ENCODE measurements at places on chromosomes 2 and 18. TPM values are rescaled to one million over a fixed set of nuclear protein-coding genes. Genes with fewer than 3 reads are reported as not detected.
A peak's percentile ranks its signal among the peaks of the same experiment; 100 is the strongest.

ASAP2 gene
- 0.09 TPM for total RNA-seq

ZNF385B gene
- not detected for total RNA-seq

DNA sequence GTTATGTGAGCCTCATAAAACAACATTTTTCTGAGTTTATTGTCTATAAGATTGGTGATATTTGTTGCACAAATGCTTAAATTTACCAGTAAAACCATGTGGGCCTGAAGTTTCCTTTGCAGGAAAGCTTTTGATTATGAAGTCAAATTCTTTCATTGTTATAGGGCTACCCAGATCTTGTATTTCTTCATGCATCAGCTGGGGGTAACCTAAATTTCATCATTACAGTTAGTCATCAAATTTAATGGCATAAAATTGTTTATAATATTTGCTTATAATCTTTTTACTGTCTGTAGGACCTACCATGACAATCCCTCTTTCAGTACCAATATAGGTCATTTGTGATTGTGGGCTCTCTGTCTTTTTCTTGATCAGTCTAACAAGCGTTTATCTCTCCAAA lies 47.8 kb downstream of the SMAD2 start:
- DNase-seq: no peak

GRCh38 chr2:16784652-16785051 lies 119.0 kb upstream of the CYRIA start:
- DNase-seq: no peak

- no peak for DNase-seq
These were observed 29.3 kb downstream of the GPR55 start for GRCh38 chr2:230895536-230896345.

DNA sequence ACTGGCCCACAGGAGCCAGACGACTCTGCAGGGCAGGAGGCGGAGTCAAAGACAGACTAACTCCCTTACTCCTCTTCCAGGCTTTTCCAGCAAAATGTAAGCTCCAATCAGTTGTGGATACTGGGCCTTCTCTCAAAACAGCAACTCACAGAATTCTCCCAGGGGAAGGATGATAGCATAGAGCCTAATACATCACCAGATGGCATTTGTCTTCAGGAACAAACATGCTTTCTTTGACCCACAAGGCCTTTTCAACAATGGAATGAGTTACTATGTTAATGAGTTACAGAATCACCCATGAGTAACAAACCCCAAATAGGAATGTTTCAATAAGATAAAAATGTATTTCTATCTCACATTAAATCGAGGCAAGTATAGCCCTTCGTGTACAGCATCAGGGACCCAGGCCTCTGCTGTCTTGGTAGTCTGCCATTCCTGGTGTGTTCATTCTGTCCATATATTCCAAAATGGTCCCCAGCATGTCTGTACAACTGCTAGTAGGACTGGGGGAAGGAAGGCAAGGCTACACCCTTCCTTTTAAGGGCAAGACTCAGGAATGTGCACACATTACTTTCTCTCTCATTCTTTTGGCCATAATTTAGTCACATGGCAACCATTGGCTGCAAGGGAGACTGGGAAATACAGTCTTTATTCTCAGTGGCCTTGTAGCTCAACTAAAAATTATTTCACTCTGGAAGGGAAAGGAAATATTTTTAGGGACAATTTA lies 76.4 kb downstream of the BOD1L2 start:
- DNase-seq: no peak

DNA sequence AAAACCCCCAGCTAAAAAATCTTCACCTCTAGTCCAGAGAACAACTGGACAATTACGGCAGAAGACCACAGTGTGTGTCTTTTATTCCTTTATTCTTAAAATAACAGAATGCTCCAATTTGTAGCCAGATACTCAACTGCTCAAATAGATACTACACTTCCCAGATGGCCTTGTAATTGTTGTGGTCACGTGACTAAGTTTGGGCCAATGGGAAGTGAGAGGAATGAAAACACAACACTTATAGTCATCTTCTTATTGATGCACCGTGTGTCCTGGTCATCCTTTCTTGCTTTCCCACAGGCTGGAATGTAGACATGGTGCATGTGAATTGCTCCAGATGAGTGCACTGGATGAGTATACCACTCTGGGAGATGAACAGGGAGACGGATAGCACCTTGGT lies 145.1 kb downstream of the CDC42EP3 start:
- no peak for DNase-seq

DNA sequence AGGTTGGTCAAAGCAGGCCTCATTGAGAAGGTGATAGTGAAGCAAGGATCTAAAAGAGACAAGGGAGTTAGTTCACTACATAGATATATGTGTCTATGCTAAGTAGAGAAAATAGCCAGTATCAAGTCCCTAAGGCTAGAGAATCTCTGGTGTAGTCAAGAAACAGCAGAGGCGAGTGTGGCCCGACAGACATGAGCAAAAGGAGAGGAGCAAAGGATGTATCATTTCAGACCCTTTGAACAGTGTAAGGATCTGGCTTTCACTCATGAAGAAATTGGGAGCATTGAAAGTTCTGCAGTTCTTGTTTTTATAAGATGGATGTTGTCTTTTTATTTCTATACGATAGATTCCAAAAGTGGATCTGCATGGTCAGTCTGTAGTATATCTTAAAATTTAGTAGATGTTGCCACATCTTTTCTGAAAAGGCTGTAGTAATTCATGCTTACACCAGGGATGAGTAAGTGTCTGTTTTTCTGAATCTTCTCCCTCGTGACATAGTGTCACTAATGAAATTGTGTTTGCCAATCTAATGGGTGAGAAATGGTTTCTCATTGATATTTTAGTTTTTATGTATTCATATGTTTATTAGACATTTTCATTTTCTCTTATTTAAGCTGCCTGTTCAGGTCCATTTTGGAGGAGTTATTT lies 18.8 kb downstream of the SP100 start:
- DNase-seq: no peak

DNA sequence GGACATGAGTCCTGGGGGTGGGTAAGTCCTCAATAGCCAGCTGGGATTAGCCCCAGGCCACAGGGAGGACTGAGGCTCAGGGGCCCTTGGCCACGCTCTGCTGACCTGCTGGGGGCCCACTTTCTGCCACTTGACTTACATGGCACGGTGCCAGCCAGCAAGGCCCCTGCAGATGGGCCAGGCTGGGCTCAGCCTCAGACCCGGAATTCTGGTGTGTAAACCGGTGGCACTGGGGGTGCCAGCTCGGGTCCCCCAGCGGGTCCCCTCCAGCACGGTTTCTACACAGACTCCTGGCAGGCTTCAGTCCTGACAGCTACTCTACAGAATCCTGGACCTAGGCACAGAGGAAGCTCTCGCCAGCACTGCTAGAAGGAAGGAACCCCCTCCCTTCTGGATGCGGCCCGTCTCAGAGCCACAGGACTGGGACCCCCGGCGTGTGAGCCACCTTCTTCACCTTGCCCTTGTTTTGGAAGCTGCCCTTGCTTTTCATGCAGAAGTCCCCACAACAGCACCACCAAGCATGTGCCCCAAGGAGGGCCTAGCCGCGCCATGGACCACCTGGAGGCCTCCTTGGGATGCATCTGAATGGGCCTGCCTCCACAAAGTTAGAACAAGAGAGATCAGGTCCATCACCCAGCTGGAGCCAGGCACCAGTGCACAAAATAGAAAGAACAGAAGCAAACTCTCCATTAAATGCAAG lies 8.0 kb downstream of the HDAC4 start:
- no peak for DNase-seq

GRCh38 chr18:45255197-45255890 lies 359.9 kb upstream of the SLC14A2 start:
- no peak for DNase-seq

DNA sequence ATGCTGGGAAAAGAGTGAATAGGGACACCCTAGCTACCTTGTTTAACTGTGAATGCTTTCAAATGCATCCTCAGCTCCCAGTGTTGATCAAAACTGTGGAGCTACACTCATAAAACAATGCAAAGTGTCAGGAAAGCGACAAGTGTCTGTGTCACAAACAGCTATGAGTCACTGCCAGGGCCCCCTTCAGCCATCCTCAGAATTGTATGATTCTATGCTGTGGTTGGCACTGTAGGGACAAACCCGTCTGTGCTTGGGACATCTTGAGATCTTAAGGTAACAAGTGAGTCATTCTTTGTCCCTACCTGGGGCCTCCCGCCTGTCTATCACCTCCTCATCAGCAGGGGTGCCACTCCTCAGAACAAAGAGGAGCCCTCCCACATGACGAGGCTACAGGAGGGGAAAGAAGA lies 42.4 kb downstream of the KLF7 start:
- DNase-seq: peak; percentile 64

All from activated naive CD4-positive, alpha-beta T cell treated with anti-CD3 and anti-CD28 coated beads, Interleukin-2, amount 50 U/mL, for 72 hours (primary cell).